ENCODE measurements at places on chromosomes 5 and 9. TPM values are rescaled to one million over a fixed set of nuclear protein-coding genes. Genes with fewer than 3 reads are reported as not detected.

- no peaks in the 10 kb centered on the region for H3K4me1 ChIP-seq
- H3K27ac ChIP-seq: no peak overlapping the region
- no peaks in the 10 kb centered on the region for H3K27me3 ChIP-seq
- no peak overlapping the region for H3K4me3 ChIP-seq
Measured at GRCh38 chr9:26158631-26159150, 480.4 kb upstream of the TUSC1 start.

GRCh38 chr9:38761999-38762398, 42.1 kb upstream of the FAM240B start:
- no peak for DNase-seq
- no peak overlapping the region for H3K4me3 ChIP-seq
- no peaks in the 10 kb centered on the region for H3K27me3 ChIP-seq
- peaks cover 9% of the 10 kb centered on the region for H3K36me3 ChIP-seq

GRCh38 chr5:80809451-80809850, 150.7 kb upstream of the RASGRF2 start:
- no peak overlapping the region for H3K4me3 ChIP-seq
- DNase-seq: no peak
- no peaks in the 10 kb centered on the region for H3K27me3 ChIP-seq

- no peak for DNase-seq
- H3K36me3 ChIP-seq: no peaks in the 10 kb centered on the region
- peaks cover 4% of the 10 kb centered on the region for H3K4me1 ChIP-seq
- no peak overlapping the region for H3K27ac ChIP-seq
Measured at GRCh38 chr5:6081727-6082210, 296.6 kb downstream of the MED10 start.

- no peak for DNase-seq
- H3K4me1 ChIP-seq: no peaks in the 10 kb centered on the region
- no peak overlapping the region for H3K27ac ChIP-seq
- H3K27me3 ChIP-seq: no peaks in the 10 kb centered on the region
- no peaks in the 10 kb centered on the region for H3K36me3 ChIP-seq
Measured at GRCh38 chr5:44869928-44870327, 61.2 kb downstream of the MRPS30 start.

GRCh38 chr9:120507936-120508510, 71.9 kb downstream of the CDK5RAP2 start:
- DNase-seq: no peak
- H3K27me3 ChIP-seq: no peaks in the 10 kb centered on the region
- peaks cover 41% of the 10 kb centered on the region for H3K36me3 ChIP-seq
- no peaks in the 10 kb centered on the region for H3K4me1 ChIP-seq
- H3K27ac ChIP-seq: no peak overlapping the region
- no peak overlapping the region for H3K4me3 ChIP-seq

FGF10 gene
- total RNA-seq: not detected

- DNase-seq: no peak
- no peaks in the 10 kb centered on the region for H3K4me1 ChIP-seq
- H3K27ac ChIP-seq: no peak overlapping the region
- no peaks in the 10 kb centered on the region for H3K27me3 ChIP-seq
- no peaks in the 10 kb centered on the region for H3K36me3 ChIP-seq
Measured at GRCh38 chr9:38355115-38355514, 37.4 kb upstream of the ALDH1B1 start.

GRCh38 chr9:121300283-121301119, 32.5 kb downstream of the GSN start:
- H3K36me3 ChIP-seq: no peaks in the 10 kb centered on the region
- H3K27me3 ChIP-seq: peaks cover 14% of the 10 kb centered on the region
- H3K4me1 ChIP-seq: peaks cover 6% of the 10 kb centered on the region
- no peak overlapping the region for H3K27ac ChIP-seq

OLFML2A gene
- total RNA-seq: 5.8 TPM

DNA sequence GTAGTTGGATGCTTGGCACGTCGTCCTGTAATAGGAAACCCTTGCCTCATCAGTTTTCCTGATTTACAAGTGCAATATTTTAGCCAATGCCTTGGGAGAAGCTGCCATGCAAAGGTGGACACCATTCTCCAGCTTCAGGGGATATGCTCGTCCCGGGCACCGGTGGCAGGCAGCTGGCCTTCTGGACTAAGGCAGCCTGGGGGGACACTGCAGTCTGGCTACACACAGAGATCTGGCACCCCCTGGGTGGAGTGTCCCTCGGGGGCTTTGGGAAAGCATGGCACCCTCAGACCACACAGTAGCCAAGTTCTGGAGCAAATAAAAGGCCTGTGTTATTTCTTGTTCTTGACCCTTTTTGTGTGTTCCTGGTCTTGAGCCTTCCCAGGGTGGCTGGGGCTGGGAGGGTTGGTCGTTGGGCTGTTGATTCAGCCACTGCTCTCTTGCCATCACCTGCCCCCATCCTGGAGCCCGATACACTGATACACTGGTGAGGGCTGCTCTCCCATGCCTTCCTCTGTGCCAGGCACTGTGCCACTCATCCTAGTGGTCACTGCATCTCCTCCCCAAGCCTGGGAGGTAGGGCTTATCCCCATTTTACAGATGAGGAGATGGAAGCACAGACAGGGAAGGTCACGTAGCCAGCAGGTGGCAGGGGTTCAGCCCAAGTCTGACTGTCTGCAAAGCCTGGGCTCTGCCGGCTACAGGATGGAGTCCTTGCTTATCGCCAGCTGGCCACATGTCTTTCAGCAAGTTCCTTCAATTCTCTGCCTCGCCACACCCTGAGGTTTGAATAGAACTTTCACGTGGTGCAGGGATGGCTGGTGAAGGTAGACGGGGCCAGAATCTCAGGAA, 134.1 kb downstream of the RGS3 start:
- no peaks in the 10 kb centered on the region for H3K27me3 ChIP-seq
- peak; percentile 24 for DNase-seq
- no peak overlapping the region for H3K27ac ChIP-seq
- H3K36me3 ChIP-seq: peaks cover 27% of the 10 kb centered on the region
- peaks cover 10% of the 10 kb centered on the region for H3K4me1 ChIP-seq
- H3K4me3 ChIP-seq: no peak overlapping the region

DNA sequence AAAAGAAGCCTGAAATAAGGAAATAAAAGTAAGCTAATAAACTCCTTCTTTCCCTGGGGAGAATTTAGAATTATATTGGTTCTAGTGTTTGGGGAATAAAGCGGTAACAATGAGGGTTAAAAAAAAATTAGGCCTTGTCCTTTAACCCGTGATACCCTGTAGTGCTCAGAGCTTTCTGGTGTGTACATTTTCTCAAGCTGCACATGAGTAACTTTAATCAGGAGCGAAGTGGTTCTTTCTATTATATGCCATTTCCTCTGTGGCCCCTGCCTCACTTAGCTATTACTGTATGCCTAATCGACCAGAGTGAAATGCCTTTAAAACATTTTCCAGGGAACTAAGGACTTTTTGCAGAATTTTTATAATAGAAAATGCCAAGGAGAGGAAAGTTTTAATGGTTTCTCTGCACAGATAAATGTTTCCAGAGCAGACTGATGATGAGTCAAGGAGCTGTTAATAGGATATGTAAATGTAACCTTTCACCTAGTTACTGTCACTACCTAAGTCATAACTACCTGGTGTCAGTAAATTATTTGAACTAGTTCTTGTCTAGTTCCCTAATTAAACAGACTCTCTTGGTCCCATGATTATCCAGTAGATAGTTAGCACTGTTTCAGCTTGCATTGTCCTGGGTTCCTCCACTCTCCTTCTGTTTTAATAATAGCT, 7.6 kb downstream of the PAM start:
- H3K4me3 ChIP-seq: no peak overlapping the region
- no peaks in the 10 kb centered on the region for H3K36me3 ChIP-seq
- no peaks in the 10 kb centered on the region for H3K27me3 ChIP-seq

CNTNAP3 gene
- total RNA-seq: 22.6 TPM

BTNL9 gene
- total RNA-seq: 0.88 TPM

DNA sequence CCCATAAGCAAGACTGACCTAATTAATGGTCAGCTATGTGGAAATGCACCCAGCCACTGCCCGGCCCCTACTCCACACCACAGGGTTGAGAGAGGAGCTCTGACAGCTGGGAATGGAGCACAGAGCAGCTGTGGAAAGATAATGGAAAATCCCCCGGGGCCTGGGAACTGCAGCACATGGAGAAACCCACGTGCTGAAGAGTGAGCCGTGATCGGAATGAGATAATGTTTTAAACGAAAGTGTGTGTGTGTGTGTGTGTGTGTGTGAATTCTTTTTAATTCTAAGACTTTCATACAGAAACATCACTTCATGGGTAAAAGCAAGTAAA, 13.1 kb upstream of the SLC12A7 start:
- H3K4me1 ChIP-seq: no peaks in the 10 kb centered on the region
- H3K36me3 ChIP-seq: no peaks in the 10 kb centered on the region
- no peak overlapping the region for H3K4me3 ChIP-seq
- no peaks in the 10 kb centered on the region for H3K27me3 ChIP-seq
- no peak overlapping the region for H3K27ac ChIP-seq
- no peak for DNase-seq

SYK gene
- 7.9 TPM for total RNA-seq

GRCh38 chr9:111661802-111662521, 557 bp downstream of the GNG10 start:
- H3K27me3 ChIP-seq: no peaks in the 10 kb centered on the region
- H3K36me3 ChIP-seq: peaks cover 14% of the 10 kb centered on the region
- DNase-seq: peak; percentile 48
- H3K4me3 ChIP-seq: peak overlapping the region; percentile 97
- H3K27ac ChIP-seq: no peak overlapping the region

DNA sequence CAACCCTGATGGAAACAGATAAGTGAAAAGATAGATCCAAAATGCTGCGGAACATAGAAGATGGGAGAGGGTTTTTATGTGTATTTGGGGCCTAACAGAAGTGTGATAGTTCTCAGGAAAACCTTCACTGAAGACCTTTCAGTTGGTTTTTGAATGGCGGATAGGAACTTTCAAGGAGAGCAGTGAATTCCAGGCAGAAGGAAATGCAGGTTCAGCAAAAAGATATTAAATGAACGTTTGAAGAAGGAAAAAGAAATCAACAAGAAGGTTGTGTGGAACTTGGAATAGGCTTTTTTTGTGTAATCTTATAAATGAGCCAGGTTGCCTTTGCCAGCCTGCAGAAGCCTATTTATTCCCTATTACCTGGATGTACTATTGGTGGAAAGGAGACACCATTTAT, 2.1 kb downstream of the PPIP5K2 start:
- H3K27me3 ChIP-seq: no peaks in the 10 kb centered on the region
- DNase-seq: no peak
- no peak overlapping the region for H3K27ac ChIP-seq
- H3K4me1 ChIP-seq: no peaks in the 10 kb centered on the region
- no peak overlapping the region for H3K4me3 ChIP-seq
- no peaks in the 10 kb centered on the region for H3K36me3 ChIP-seq

DNA sequence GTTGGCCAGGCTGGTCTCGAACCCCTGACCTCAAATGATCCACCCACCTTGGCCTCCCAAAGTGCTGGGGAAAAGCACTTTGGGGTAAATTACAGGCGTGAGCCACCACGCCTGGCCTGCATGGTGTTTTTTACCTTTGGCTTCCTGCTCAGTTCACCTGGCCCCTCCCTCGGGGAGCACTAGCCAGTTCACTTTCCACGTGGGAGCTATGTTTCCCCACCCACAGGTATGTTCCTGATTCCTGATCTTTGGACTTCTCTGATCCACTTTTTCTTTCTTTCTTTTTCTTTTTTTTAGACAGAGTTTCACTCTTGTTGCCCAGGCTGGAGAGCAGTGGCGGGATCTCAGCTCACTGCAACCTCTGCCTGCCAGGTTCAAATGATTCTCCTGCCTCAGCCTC, 15.8 kb downstream of the DAB2IP start:
- peaks cover 5% of the 10 kb centered on the region for H3K36me3 ChIP-seq
- H3K27ac ChIP-seq: no peak overlapping the region

- no peaks in the 10 kb centered on the region for H3K4me1 ChIP-seq
- no peaks in the 10 kb centered on the region for H3K27me3 ChIP-seq
- no peak overlapping the region for H3K27ac ChIP-seq
- no peak overlapping the region for H3K4me3 ChIP-seq
- DNase-seq: peak; percentile 45
Measured at GRCh38 chr5:165161204-165161603, 1655.8 kb downstream of the MAT2B start.

MZB1 gene
- total RNA-seq: 0.31 TPM

HTR1A gene
- total RNA-seq: 0.79 TPM
